ENCODE measurements at places on chromosomes 2 and 18.

- peak; percentile 45 for DNase-seq
Measured at GRCh38 chr18:49207361-49207760, 253.1 kb downstream of the DYM start.

DNA sequence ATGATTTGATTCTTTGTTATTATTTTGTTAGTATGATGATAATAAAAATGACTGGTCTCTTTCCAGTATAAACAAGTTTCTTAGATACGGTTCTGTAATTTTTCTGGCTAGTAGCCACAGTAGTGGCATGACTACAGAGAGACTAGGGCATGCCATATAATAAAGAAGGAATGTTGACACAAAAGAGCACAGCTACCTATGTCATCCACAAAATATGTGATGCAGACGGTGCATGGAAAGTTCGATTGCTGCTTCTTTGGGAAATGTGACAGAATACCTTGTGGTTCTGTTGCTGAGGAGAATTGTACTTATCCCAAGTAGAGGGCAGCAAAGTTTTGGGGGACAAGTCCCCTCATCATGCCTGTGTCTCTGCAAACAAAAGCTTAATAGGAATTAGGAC, 26.1 kb upstream of the SETBP1 start:
- DNase-seq, result peak; percentile 92

DNA sequence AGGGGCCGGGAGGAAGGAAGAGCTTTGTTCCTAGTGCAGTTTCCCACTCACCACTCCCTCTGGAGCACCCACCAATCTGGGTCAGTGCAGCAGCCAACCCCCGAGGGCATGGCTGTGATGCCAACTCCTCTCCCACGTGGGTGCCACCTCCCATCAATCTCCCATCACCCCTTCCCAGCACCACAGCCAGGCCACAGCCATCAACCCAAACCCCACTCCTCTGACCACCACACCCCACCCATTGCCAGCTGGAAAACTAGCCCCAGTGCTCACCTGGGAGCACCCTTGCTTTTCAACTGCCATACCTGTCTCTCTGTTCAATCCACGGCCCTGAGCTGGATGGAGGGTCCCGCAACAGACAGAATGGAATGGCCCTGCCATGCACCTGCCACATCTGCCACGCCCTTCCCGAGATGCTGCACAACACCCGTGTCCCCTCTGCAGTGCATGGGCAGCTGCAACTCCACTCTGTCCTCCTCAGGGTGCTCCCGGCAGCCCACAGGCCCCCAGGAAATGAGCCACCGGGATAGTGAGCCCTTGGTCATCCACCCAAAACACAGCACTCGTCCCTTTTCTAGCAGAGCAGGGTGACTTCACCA, 112.4 kb upstream of the ID2 start:
- no peak for DNase-seq

- DNase-seq, result no peak
Measured at GRCh38 chr2:41720331-41721251, 327.2 kb upstream of the PKDCC start.

DNA sequence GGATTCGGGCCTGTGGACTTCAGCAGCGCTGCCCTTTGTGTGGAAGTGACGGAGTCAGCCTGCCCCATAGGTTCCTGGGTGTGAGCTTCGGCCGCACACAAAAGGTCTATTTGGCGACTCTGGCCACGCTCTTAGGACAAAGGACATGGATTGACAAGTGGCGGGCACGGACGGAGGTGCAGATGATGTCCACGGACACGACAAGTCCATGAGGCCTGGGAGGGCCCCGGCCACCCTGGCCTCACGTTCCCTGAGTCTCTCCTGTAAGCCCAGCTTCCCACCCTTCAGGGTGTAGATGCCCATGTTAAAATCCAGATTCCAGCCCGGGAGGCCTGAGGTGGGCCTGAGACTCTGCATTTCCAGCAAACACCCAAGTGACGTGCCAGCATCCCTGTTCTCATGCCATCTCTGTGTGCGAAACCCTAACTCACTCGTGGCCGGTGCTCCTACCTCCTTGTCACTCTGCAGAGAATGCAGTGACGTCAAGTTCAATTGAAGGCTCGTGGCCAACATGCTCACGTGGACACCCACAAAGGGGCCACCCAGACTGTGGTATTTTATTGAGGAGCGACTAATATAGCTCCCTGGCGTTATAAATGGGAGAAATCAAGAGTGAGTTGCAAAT, 111.7 kb downstream of the RTP5 start:
- DNase-seq, result no peak

DNA sequence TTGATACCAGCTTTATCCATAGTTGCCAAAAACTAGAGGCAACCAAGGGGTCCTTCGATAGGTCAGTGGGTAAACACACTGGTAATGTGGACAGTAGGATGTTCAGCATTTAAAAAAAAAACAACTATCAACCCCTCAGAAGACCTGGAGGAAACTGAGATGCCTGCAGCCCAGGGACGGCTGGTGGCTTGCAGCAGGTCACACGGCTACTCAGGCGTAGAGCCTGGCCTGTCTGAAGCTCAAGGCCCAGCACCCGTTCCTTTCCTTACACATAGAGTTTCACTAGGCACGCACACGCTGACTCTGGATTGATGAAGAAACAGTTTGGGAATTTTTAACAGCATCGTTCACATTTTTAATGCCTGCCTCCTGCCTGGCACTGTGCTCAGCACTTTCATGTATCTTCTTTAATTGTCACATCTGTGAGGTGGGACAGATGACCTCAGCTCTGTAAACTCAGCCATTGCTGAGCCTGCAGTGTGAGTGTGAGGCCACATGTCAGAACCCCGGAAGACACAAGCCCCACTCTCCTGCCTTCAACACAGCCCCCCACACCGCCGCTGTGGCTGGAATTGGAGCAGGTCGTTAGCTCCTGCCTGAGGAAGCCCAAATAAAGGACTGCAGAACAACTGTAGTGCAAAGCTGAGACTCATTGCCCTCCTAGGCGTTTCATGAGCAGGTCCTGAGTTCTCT, 40.7 kb downstream of the TRAPPC12 start:
- DNase-seq, result no peak

GRCh38 chr2:195656161-195656858, 716 bp upstream of the SLC39A10 start:
- no peak for DNase-seq

DNA sequence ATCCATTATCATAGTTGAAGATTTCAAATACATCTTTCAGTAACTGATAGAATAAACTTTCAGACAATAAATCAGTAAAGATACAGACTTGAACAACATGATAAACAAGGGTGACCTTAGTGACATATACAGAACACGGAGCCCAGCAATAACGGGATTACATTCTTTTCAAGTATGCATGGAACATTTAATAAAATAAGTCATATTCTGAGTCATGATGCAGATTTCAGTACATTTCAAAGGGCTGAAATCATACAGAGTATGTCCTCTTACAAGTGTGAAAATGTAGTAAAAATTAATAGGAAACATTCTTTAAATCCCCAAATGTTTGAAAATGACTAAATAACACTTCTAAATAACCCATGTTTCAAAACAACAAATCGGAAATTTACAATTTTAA, 17.2 kb upstream of the KLHL29 start:
- no peak for DNase-seq

DNA sequence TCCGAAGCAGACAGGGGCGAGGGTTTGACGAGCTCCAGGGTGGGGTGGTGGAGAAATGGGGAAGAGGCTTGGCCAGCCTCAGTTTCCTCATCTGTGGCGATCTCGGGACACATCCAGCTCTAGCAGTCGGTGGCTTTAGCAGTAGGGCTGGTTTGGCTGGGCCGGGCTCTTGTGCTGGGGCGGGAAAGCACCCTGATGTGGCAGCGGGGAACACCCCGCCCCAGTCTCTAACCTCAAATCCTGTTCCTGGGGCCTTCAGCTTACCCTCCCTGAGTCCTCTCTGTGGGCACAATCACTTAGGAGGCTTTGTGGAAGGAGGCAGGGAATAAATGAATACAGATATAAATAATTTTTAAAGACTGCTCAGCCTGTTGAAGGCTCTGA, 26.5 kb upstream of the MCFD2 start:
- DNase-seq, result peak; percentile 44

DNA sequence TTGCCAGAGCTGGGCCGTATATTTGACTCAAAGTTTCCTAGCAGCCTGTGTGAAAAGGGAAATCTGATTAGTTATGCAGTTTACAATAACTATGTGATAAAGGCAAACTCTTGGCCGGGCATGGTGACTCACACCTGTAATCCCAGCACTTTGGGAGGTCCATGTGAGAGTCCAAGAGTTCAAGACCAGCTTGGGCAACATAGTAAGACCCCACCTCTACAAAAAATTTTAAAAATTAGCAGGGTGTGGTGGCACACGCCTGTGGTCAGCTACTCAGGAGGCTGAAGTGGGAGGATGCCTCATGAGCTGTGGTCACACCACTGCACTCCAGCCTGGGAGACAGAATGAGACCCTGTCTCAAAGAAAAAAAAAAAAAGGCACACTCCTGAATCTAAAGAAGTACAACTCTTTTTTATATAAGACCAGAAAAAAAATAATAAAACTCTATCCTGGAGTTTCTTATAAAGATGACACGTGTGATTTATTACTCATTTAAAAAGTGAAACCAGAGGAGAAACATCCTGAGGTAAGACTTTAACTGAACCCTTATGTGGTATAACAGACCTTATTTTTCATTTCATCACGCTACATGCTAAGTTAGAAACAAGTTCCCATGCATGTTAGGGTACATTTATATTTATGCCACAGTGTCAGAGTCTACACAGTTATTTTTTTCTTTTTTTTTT, 32.6 kb upstream of the KCMF1 start:
- DNase-seq, result peak; percentile 55

GRCh38 chr2:48146552-48146951, 240.3 kb upstream of the FBXO11 start:
- DNase-seq, result no peak

- DNase-seq, result peak; percentile 62
Measured at GRCh38 chr2:232890896-232891601, 21.0 kb downstream of the SNORC start.

GRCh38 chr2:233800208-233800607, 22.1 kb downstream of the MROH2A start:
- DNase-seq, result no peak

DNA sequence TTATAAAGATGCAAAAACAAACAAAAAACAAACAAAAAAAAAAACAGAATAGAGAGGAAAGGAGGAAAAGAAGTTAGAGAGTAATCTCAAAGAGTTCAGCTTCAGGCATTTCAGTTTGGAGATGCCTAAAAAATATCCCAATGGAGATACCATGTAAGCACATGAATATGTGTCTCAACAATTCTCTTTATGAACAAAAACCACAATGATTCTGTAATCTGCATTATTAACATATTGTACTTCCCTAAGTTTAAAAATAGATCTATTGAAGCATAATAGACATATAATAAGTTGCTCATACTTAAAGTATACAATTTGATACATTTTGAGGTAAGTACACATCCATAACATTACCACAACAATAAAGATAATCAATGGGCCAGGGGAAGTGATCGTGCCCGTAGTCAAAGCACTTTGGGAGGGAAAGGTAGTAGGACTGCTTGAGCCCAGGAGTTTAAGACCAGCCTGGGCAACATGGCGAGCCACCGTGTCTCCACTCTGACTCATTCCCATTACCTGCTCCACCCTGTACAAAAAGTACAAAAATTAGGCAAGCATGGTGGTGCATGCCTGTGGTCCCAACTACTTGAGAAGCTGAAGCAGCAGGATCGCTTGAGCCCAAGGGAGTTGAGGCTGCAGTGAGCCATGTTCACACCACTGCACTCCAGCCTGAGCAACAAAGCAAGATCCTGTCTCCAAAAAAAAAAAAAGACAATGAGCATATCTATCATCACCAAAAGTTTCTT, 158.9 kb downstream of the ATAD2B start:
- DNase-seq, result no peak

GRCh38 chr2:18467749-18468360, 92.6 kb downstream of the RDH14 start:
- DNase-seq, result no peak

DNA sequence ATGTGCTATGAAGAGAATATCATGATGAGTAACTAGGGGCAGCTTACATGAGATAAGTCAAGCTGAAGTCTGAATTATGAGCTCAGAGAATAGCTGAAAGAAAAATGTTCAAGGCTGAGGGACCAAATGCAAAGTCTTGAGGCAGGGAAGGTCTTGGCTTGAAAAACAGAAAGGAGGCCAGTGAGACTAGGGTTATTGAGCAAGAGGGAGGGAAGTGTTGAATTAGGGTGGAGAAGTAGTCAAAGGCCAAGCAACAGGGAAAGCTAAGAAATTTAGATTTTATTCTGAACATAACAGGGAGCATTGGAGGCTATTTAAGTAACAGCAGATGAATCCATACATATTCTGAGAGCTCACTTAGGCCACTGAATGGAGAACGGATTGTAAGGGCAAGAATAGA, 11.4 kb upstream of the ALMS1 start:
- no peak for DNase-seq

DNA sequence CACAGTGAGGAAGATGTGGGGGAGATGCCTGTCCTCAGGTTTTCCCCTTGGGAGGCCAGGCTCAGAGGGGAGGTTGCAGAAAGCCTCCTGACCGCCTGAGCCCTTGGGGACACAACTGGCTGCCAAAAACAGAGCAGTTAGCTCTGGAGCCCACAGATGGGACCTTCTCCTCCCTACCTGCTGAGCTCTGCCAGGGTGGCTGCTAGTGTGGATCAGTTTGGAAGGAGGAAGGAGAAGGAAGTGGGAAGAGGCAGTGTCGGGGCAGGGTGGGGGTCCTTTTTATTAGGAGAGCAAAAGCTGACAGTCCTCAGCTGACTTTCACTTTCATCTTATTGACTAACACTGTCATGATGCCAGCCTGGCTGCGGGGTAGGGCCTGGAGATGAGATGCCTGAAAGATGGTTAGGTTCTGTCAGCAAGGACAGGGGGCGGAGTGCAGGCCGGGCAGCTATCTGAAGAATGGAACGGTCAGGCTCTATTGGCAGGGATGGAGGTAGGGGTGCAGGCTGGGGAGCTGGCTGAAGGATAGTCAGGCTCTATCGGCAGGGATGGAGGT, 188.5 kb upstream of the HDAC4 start:
- DNase-seq, result no peak

- DNase-seq, result no peak
Measured at GRCh38 chr2:1910021-1910420, 165.7 kb upstream of the PXDN start.

GRCh38 chr2:236499691-236500578, 69.7 kb upstream of the ACKR3 start:
- DNase-seq, result peak; percentile 20

DNA sequence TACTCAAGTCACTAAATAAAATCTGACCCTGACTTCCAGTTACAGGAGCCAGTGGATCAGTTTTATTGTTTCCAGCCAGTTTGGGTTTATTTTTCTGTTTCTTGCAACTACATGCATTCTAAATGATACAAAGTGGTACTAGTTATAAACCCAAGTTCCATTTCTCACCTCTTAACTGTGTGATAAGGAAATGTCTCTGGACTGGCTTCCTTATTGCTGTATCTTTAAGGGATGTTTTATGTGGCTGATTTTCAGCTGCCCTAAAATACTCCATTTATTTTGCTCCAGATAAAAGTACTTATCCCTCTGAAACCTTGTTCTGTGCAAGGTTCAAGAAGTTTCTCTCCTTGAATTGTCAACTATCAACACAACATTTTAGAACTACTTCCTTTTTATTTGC, 107.9 kb upstream of the DLX2 start:
- no peak for DNase-seq

DNA sequence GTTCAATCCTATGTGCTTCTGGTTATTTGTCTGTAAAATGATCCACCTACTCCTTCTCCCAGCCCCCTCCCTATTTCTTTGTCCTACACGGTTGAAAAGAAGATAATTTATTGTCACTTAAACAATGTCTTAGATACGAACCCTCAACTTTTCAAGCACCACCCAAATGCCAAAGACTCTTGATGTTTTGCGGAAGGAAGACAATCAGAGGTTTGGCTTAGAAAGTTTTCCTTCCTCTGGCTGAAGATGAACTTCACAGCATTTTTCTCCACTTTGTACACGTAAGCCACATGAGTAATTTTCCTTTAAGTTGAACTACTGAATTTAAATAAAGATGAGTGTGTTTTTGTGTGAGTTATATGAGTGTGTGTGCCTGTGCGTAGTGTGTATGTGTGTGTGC, 25.5 kb upstream of the SLC8A1 start:
- no peak for DNase-seq
